ENCODE measurements at places on chromosomes 1 and 21.
A peak's percentile ranks its signal among the peaks of the same experiment; 100 is the strongest.

GRCh38 chr21:45989355-45990048 is 7.9 kb downstream of the COL6A1 start:
- no peak for DNase-seq

- no peak for DNase-seq
These were observed 8.3 kb upstream of the NVL start for GRCh38 chr1:224338150-224338838.

DNA sequence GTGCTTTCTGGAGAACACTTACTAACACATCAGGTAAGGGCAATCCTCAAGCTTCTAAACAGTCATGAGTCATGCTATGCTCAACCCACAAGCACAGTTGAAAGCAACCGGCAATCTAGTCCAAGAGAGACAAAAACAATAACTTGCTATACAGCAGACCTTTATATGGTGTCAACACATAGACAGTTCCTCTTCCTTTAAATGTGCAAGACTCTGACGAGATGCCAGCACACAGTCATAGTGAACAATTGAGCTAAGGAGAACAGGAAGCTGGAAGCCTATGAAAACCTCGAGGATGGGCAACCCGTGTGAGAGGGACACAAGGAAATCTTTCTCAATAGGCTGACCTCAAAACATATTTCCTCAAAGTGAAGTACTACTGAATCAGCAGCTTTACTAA is 5.3 kb downstream of the ADIPOR1 start:
- peak; percentile 38 for DNase-seq

GRCh38 chr1:185318431-185319138 is 1.5 kb upstream of the IVNS1ABP start:
- no peak for DNase-seq

DNA sequence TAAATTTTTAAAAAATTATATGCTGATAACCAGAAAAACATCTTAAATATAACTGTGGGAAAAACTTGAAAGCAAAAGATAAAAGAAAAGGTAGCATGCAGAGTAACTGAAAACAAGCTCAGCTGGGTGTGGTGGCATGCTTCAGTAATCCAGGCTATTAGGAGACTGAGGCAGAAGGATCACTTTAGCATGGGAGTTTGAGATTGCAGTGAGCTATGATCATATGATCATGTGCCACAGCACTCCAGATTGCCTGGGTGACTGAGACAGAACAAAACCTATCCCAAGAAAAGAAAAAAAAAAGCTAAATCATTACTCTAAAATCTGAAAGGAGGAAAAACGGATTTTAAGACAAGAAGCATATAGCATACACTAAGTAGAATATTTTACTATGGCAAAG is 1624.0 kb downstream of the AMY1C start:
- no peak for DNase-seq
